ENCODE measurements at places on chromosomes 4 and X. TPM values are rescaled to one million over a fixed set of nuclear protein-coding genes. Genes with fewer than 3 reads are reported as not detected.

DNA sequence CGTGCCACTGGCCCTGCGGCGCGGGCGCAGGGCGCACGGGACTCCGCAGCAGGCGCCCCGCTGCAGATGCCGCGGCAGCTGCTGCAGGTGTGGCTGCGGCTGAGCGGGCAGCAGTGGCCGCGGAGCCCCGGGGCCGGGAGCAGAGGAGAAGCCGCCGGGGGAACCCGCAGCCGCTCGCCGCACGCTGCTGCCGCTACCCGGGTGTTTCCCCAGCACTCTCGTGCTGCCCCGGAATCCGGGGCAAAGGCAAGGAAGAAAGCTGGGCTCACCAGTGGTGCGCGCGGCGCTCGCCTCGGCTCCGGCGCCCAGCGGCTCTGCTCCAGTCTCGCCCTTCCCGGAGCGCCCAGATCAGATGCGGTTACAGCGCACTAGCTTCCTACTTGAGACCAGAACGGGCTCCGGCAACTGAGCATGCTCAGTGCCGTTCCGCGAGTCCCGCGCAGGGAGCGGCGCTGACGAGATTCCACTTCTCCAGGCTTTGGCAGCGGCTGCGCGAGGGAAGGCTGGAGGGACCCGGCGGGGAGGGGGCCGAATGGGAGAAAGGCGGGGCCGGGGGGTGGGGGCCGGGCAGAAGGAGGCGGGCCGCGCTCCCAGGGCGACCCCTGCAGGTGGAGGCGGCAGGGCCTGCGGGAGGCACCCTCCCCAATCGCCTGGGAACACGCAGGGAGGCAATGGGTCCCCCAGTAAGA lies at the start of gene APBB2:
APBB2 (minus strand) TSS at position 407 of the 689 bp plus-strand sequence. CDS start 181,288 bp downstream, outside the sequence.
- peak; percentile 96 for DNase-seq
- no peaks in the 10 kb centered on the region for H3K36me3 ChIP-seq
- H3K27ac ChIP-seq: peak within 1 kb of the TSS; percentile 73
- H3K4me3 ChIP-seq: peak within 1 kb of the TSS; percentile 71
- H3K4me1 ChIP-seq: no peaks in the 10 kb centered on the region
- no peaks in the 10 kb centered on the region for H3K27me3 ChIP-seq

Gene SPANXN4
- total RNA-seq: not detected

Gene NDNF
- 3.7 TPM for total RNA-seq

Gene HSPA4L
- 17.7 TPM for total RNA-seq
